ENCODE measurements at places on chromosomes 16 and 17. TPM values are rescaled to one million over a fixed set of nuclear protein-coding genes. Genes with fewer than 3 reads are reported as not detected.

DNA sequence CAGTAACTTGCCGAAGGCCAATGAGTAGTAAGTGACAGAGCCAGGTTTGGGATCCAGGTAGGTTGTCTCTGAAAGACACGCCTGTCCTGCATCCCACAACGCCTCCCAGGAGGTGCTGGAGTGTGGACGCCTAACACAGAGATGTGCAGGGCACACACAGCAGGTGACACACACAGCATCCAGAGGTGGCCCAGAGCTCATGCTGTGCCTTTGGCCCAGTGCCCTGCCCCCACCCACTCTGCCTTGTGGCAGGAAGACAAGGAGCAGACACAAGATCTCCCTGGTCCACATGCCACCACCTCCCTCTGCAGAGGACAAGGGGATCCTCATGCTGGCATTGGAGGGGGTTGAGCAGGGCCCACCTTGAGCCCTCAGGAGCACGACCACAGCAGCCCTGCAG lies 14.7 kb upstream of the STH start:
- no peak for DNase-seq

DNA sequence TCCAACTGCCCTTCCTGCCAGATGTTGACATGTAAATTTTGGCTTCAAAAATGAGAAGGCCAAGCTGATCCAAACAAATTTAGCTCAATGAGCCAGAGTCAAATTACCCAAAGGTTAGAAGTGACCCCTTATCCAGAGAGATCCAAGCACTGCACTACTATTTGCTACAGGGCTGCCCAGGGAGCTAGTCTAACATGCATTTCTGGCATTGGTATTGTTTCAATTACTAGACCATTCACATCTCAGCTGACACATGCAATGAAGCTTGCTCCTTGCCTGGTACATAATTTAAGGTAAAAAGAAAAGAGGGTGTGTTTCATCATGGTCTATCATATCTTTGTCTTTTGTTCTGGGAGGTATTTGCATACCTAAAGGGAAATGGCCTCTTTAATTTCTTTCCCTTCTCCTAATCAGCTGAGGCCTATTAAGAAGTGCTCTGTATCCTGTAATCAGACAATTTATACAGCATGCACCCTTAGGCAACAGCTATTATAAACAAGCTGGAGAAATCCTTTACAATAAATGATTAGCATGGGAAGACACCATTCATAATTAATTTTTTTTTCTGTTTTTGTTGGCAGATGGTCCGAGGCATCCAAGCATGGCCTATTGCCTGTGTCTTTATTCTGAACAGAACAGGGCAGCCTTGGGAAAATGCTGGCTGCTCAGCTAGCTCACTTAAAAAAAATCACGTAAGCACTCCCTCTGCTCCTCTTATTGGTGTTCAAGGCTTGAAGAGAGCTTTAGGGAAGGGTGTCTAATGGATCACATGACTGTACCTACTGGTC lies 161.5 kb upstream of the SALL1 start:
- no peak for DNase-seq

DNA sequence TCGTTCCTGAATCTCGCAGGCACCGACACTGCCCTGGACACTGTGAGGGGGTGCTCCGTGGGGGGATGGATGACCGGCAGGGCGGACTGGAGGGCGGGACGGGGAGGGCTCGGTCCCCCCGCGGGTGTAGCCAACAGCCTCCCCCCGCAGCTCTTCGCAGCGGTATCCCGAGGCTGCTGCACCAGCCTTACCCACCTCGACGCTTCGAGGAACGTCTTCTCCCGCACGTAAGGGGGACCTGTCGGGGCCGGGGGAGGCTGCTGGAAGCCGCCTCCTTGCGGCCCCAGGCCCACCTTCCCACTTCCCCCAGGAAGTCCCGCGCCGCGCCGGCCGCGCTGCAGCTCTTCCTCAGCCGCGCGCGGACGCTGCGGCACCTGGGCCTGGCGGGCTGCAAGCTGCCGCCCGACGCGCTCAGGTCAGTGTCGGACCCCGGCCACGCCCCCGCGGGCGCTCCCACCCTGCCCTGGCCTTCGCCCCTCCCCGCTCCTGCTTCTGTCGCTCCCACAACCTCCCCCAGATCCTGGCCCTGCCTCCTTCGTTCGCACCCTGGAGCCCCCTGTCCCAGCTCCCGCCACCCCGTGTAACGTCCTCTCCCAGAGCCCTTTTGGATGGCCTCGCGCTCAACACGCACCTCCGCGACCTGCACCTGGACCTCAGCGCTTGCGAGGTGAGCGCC lies 3.3 kb downstream of the CARMIL2 start:
- DNase-seq, result no peak

- DNase-seq, result peak; percentile 96
Observed at GRCh38 chr17:42132941-42133340, 10.3 kb downstream of the HSPB9 start.

- no peak for DNase-seq
Observed at GRCh38 chr17:62692721-62693431, 65.4 kb downstream of the MRC2 start.

GRCh38 chr17:41992576-41992975 lies 24.7 kb downstream of the DNAJC7 start:
- no peak for DNase-seq

DNA sequence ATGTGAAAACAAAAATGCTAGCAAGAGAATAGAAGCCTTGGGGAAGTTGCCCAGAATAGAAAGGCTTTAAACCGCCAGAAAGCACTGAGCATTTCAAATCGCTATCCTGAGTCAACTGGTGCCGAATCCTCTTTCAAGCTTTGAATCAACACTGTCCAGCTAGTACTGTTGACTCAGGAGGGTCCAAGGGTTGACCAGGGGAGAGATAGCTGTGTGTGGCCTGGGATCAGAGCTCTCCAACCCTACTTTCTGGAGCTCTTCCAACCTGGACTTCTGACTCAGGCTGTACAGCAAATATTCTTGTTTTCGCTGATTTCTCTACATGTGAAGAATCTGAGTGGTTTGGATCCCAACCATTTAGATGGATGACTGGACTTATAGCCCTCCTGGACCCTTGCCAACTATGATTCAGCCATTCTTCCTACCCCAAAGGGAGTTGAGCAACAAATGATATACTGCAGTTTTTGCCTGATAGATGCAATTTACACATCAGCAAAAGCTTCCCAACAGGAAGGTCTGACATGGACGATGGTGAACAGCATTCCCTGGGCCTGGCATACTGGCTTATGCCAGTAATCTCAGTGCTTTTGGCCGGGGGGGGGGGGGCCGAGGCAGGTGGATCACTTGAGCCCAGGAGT lies 154.0 kb upstream of the SDK2 start:
- DNase-seq, result no peak

GRCh38 chr16:49620158-49620868 lies 235.6 kb downstream of the ZNF423 start:
- DNase-seq, result peak; percentile 79

- DNase-seq, result peak; percentile 97
Observed at GRCh38 chr17:19753051-19753509, 5.0 kb upstream of the ALDH3A1 start.

DNA sequence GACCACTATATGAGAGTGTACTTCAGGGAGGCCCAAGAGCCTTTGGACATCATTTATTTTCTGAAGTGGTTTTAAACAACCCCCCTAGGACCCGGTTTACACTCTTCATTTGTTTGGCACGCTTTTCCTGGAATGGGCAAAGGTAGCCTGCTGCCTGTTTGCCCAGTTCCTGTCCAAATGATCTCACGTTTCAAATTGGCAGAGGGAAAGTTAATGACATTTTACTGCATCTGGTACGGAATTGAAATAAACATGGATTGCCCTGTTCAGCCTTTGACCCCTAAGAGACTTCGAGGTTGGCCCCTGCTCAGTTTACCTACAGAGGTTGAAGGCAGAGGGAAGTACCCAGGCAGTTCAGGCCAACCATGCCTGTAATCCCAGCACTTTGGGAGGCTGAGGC lies 5.8 kb upstream of the RPRML start:
- DNase-seq, result no peak

- DNase-seq, result no peak
Observed at GRCh38 chr17:13027246-13027645, 9.4 kb upstream of the ELAC2 start.

GRCh38 chr16:13390093-13390985 lies 488.9 kb downstream of the SHISA9 start:
- DNase-seq, result peak; percentile 32

DNA sequence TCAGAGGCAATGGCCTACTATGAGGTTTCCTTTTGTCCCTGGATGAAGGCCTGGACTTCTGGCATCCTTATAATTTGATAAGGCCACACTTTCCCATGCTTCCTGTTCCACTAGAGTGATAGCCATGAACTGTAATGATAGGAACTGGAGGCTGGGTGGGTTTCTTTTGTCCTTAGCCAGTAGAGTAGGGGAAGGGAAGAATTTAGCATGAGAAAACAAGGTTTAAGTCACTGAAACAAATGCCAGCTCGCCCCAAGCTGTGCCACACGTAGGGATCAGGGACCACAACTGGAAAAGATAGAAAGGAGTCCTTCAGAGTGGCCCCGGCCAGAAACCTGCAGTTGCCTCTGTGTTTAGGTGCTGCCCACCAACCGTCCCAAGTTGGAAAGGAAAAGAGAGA lies 80.9 kb upstream of the C17orf78 start:
- no peak for DNase-seq

DNA sequence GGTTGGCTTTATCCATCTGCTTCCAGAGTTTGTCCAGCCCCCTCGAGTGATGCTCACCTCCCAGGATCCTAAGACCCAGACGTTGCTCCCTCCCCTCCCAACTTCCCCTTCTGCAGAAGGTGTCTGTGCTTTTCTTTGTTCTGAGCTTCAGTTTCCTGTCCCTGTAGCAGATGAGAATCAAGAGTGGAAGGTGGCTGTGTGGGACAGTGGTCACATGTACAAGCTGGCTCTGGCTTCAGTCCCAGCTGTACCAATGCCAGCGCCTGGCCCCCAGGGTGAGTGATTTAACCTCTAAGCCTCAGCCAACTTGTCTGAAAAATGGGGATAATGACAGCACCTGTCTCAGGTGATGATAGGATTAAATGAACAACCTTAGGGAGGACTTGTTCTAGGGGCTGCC lies 7.7 kb downstream of the PRR15L start:
- DNase-seq, result peak; percentile 88

DNA sequence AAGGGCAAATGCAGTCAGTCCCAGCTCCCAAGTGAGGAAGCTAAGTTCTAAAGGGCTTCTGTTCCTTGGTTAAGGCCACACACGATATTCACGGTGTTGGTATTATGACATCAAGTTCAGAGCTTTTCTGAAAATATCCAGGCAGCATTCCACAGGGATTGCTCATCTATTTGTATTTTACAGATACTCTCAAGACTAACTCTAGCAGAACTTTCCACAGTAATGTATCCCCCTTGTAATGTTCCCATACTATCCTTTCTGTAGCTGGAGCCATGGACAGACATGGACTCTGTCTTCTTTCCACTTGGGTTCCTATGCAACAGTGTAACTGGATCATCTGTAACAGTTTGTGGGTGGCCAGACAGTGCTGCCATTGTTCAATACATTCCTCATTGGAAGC lies 13.5 kb downstream of the SDR42E1 start:
- DNase-seq, result no peak

GRCh38 chr17:2841606-2842005 lies 45.4 kb downstream of the RAP1GAP2 start:
- DNase-seq, result no peak

DNA sequence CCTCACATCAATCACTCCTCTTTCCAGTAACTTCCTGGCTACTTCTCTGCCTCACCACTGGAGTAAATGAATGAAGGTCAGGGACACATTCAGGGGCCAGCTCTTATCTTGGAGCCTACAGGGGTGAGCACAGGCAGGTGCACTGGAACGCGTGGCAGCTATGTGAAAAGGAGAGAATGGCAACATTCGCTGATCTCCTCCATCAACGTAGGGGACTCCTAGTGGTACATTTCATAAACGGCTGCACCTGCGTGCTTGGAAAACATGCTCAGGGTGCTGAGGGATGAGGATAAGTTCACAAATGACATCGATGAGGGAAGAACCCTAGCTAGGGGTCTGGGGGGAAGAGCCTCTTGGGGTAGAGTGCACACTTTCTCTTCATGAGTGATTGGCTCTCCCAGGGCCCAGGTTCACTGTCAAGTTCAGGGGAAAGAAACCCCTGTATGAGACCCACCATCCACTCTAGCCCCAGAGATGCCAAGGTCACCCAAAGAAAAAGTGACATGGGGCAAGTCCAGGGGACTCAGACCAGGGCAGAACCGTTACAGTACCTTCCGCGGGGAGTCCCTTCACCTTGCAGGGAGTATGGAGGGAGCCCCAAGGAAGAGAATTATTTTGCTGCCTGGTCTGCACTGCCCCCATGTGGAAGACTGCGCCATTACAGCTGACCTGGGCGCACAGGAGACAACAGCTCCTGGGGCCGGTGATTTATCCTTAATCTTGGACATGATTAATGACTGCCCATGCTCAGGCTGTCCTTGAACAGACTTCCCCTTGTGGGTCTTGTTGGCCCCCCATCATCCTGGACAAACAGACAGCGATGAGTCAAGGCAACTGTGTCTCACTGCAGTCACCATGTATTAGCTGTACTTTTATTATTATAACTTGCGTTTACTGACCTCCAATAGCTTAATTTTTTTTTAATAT lies 30.1 kb downstream of the VAC14 start:
- peak; percentile 69 for DNase-seq

GRCh38 chr16:30623536-30624283 lies 13.5 kb upstream of the ZNF689 start:
- no peak for DNase-seq

DNA sequence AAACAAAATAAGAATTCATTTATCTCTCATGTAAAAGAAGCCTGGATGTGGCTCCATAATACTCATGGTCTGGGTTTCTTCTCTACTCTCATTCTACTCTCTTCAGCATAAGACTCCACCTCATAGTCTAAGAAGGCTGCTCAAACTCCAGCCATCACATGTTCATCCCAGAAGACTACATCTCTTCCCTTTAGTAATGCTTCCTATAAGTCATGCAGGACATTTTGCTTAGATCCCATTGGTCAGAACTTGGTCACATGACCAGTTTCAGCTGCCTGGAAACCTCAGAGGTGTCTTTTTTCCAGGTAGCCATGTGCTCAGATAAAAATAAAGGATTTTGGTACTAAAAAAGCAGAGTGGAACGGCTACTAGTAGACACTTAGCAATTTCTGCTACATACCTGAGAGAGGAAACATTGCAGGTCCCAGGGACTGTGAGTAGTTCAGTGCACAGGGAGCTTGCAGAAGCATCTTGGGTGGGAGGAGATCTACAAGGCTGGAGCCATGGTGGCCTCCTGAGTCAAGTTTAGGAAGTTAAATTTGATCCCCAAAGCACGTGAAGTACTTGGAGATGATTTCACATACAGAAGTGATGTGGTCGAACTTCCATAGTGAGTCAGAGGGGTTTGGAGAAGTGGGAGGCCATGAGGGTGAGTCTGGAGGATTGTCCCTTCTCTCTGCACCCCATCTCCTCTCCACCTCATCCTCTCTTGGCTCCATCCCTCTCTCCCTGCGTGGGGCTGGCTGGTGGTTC lies 110.2 kb downstream of the CCDC182 start:
- no peak for DNase-seq

The CARD14 gene
- 0.34 TPM for total RNA-seq

The CTF1 gene
- 5.3 TPM for total RNA-seq

The CD7 gene
- not detected for total RNA-seq

The TMC6 gene
- total RNA-seq, result 18.4 TPM

The IRX3 gene
- total RNA-seq, result 4.0 TPM

The CLEC18A gene
- 0.88 TPM for total RNA-seq

The RFFL gene
- total RNA-seq, result 80.7 TPM

The GLYR1 gene
- total RNA-seq, result 78.0 TPM

All from thyroid gland (tissue), 4 donors.